ENCODE measurements at places on chromosomes 11 and 22. TPM values are rescaled to one million over a fixed set of nuclear protein-coding genes. Genes with fewer than 3 reads are reported as not detected.

SPDYC gene
- not detected for total RNA-seq

UCP2 gene
- 393 TPM for total RNA-seq

ADAMTS8 gene
- not detected for total RNA-seq

C1QTNF4 gene
- 1.2 TPM for total RNA-seq

CADM1 gene
- not detected for total RNA-seq

ZFP91 gene
- 39.1 TPM for total RNA-seq

IFITM5 gene
- not detected for total RNA-seq

ANO1 gene
- total RNA-seq = not detected

- peak; percentile 89 for DNase-seq
Measured at GRCh38 chr22:32411829-32412592, at the start of gene RTCB. Gene RTCB (minus strand): TSS chr22:32412247. CDS start chr22:32412156, 91 bp downstream.

GRCh38 chr11:57095417-57095816 is 86.3 kb upstream of the LRRC55 start:
- DNase-seq = no peak

DNA sequence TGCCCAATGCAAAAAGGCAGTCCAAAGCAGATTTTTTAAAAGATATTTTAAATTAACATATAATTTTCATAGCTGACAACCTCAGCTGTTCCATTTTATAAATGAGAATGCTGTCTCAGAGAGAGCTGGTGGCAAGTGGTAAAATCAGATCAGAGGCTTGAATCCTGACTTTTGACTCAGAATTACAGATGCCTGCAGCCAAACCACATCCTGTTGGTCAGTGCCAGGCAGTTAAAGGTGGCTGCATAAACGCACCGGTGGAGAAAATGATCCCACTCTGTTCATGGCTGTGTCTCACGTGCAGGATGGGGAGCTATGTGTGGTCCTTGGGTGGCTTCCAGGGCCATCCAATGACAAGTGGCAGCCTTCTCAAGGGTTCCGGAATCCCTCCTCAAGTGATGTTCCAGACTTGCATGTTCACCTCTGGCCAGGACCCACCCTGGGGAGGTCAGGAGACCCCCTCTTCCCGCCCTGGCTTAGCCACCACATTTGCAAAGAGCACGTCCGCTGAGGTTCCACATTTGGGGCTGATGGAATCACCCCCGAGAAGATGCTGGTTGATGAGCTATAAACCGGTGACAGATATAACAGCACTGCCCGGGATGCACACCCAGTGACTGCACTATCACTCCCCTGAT is 155.5 kb downstream of the SHANK2 start:
- DNase-seq = no peak

GRCh38 chr11:60477035-60477445 is 15.5 kb upstream of the MS4A12 start:
- no peak for DNase-seq

DNA sequence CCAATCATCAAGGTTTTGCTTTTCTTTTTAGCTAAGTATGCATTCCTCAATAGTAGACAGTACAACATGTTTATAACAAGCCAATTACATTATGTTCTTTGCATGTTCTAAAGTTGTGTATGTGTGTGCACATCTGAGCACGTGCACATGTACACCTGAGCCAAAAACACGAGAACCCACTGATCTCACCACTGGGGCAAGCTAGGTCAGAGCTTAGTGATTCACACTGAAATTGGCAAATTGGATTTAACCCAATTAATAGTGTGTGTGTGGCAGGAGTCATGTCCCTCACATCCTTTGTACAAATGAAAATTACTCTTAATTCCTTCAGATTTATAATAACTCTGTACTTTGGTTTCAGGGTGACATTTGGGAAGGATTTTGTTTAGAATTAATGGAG is 145.7 kb upstream of the TEAD1 start:
- no peak for DNase-seq

- DNase-seq = no peak
Measured at GRCh38 chr22:26893173-26894110, 236.1 kb downstream of the MIAT start.

GRCh38 chr11:58576887-58577471 is 1.3 kb upstream of the LPXN start:
- no peak for DNase-seq

GRCh38 chr22:38309614-38310517 is 7.4 kb downstream of the CSNK1E start:
- DNase-seq = no peak

- DNase-seq = no peak
Measured at GRCh38 chr22:45617948-45618347, 53.7 kb upstream of the ATXN10 start.

- DNase-seq = no peak
Measured at GRCh38 chr11:130022799-130023198, 20.2 kb upstream of the PRDM10 start.

DNA sequence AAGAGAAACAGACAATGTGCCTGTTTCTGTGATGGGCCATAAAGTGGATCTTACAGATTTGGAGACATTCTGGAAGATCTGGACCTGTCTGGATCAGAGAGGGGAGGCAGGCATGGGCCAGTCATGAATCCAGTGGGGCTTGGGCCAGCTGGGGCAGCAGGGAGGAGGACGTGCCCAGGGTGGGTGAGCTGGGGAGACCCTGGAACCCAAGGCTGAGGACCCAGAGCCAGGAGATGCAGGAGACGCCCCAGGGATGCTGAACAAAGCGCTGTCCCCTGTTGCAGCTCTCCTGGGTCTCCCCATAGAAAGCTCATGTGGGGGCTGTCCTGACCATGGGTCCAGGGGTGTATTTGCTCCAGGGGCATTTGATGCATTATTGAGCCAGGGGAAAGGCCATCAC is 1.5 kb upstream of the APOBEC3A start:
- DNase-seq = no peak

DNA sequence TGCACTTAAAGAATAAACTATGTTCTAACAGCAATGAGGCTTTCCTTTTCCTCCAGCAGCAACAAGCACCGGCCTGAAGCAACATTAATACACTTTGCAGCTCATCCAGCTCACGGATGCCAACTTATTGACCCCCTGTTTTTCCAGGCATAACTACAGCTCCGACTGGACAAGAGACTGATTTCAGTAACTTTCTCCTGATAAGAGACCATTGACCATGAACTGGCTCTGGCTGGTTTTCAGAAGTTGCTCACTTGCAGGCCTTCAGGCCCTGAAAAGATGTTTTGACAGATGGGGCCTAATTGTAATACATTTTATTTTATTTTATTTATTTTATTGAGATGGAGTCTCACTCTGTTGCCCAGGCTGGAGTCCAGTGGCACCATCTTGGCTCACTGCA is 27.5 kb downstream of the GGT5 start:
- DNase-seq = no peak

- no peak for DNase-seq
Measured at GRCh38 chr11:71446942-71447688, 1.1 kb downstream of the DHCR7 start.

DNA sequence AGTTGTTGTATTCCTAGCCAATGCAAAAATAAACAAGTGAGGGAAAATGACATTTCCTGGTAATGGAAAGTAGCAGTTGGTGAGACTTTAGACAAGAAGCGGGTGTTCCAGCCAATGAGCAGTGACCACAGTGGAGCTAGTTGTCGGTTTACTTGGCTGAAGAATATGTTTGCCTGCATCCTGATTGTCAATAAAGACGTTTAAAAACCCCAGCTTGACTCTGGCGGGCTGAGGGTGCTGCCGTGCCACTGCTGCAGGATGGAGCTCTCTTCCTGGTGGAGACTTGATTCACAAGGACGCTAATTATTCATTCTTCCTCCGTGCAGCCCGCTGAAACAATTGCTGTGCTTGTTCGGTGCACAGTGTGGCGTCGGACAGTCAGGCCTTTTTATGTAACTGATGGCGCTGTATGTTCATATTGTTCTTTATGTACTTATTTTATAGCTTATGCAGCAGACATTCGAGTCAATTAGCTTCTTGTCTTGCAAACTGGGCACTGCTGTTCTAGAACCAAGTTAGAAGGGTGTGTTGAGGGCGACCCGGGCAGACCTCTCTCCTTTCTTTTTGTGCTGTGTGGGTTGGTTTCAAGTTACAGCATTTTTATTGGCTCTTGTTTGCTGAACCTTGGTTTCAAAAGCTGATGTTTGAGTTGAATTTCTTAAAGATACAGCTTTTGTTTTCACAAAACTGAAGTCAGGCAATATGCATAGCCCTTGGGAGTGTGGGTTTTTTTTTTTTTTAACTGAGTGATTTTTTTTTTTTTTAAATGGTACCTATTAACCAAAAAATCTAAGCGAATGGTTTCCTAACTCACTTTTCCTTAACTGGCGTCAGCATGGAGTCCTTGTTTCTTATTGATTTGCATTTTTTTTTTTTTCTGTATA is 153.9 kb downstream of the TEAD1 start:
- no peak for DNase-seq

- no peak for DNase-seq
Measured at GRCh38 chr11:36116161-36116560, 172.3 kb downstream of the LDLRAD3 start.
